IMR-90 (cell line): ENCODE measurements at places on chromosomes 7 and 10.

GRCh38 chr7:146875981-146876380 lies 759.4 kb downstream of the CNTNAP2 start:
- no peak for DNase-seq

- no peak for DNase-seq
Measured at GRCh38 chr10:111209692-111210091, 132.9 kb downstream of the ADRA2A start.

- no peak for DNase-seq
Measured at GRCh38 chr10:90130321-90131086, 429.1 kb downstream of the KIF20B start.

- DNase-seq: peak; percentile 94
Measured at GRCh38 chr10:88651101-88651551, 13.1 kb upstream of the LIPF start.

DNA sequence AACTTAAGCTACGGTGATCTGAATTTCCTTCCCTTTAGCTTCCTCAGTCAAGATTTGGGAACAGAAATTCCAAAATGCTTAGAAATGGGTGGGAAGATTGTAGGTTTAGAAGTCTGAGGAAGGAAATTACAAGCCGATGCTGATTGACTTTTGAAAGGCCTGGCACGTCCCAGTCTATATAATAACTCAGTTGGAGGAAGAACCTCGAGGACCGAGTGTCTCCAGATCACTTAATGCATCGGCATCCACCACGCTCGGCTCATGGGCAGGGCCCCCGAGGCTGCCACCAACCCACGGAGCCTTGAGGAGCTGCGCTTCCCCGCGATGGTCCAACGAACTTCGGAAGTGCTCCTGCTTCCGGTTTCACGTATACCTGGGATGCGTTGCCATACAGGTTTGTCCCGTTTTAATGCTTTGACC lies 10.4 kb upstream of the SP8 start:
- DNase-seq: no peak

GRCh38 chr10:13594641-13595040 lies 7.9 kb downstream of the PRPF18 start:
- DNase-seq: no peak

GRCh38 chr7:92415225-92415624 lies 32.1 kb upstream of the GATAD1 start:
- DNase-seq: peak; percentile 12

DNA sequence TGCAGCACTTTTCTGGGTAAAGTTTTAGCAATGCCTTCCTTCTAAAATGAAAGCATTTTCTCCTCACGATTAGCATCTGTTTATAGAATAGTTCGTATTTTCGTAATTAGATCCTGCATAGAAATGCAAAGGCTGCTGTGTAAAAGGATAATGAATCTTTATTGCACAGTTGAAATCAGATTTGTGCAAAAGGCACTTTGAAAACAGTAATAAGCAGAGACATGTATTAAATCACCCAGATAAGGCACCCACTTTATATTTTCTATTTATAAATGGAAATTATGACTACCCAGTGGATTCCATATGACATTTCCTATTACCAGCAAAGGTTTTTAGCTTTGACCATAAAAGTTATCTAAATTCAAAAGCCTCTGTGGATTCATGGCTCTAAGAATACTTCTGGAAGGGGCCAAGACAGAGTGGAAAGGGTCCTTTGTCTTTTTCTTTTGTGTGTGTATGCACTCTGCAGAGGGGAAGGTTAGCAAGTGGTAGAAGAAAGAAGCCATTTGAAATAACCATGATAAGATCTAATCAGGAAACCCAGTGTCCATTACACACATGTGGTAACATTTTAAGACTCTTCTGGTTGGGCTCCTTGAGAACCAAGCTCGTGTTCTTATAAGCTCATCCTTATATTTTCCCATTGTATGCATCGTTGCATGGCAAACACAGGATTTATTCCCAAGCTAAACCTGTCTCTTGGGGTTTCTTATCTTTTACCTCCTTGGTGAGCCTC lies 612.1 kb downstream of the AUTS2 start:
- no peak for DNase-seq

DNA sequence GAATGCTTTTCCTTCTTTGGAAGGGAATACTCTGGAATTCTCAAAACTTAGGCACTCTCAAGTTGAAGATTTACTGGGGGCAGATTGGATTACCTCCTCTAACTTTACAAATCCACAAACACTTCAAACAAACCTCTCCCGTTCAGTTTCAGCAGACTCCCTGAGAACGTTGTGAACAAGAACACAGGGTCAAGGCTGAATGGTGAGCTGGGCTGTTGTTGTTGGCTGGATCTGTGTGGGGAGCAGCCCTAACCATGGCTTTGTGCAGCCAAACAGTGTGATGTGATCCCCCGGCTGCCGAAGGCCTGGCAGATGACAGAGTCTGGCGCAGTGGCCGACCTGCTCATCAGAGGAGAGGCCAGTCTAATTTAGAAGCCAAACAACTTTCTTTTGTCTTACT lies 93.1 kb downstream of the BMPER start:
- DNase-seq: no peak

GRCh38 chr7:110170841-110171240 lies 920.1 kb upstream of the LRRN3 start:
- DNase-seq: peak; percentile 36

DNA sequence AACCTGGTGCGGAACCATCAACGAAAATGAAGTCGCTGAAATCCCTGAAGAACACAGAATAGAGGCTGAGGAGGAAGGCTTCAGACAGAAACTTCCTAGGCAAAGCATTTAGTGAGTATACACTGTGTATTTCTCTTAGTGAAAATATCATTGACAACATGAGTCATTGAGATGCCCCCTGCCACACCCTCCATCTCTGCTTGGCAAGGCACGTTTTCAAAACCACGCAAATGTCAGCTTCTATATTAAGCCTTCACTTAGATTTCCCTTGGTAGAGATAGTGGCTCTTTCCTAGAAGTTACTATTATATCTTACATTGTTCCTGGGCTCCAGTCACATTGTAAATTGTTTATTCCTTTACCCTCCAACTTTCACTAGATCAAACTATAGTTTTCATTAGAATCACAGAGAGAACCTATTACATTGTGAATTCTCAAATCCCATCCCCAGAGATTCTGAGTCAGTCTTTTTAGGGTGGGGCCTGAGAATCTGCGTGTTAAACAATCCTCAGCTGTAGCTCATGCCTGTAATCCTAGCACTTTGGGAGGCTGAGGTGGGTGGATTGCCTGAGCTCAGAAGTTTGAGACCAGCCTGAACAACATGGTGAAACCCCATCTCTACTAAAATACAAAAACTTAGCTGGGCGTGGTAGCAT lies 4.6 kb upstream of the SKAP2 start:
- peak; percentile 31 for DNase-seq

- DNase-seq: no peak
Measured at GRCh38 chr10:110781139-110781538, 90.6 kb upstream of the PDCD4 start.

DNA sequence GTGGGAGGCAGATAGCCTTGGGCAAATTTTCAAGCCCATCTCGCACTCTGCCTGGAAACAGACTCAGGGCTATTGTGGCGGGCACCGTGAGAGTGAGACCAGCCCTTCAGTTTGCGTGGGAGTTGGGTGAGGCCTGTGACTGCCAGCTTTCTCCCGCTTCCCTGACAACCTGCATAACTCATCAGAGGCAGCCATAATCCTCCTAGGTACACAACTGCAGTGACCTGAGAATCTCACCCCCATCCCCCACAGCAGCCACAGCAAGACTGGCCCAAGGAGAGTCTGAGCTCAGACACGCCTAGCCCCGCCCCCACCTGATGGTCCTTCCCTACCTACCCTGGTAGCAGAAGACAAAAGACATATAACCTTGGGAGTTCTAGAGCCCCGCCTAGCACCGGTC lies 275.4 kb downstream of the GRID1 start:
- no peak for DNase-seq

DNA sequence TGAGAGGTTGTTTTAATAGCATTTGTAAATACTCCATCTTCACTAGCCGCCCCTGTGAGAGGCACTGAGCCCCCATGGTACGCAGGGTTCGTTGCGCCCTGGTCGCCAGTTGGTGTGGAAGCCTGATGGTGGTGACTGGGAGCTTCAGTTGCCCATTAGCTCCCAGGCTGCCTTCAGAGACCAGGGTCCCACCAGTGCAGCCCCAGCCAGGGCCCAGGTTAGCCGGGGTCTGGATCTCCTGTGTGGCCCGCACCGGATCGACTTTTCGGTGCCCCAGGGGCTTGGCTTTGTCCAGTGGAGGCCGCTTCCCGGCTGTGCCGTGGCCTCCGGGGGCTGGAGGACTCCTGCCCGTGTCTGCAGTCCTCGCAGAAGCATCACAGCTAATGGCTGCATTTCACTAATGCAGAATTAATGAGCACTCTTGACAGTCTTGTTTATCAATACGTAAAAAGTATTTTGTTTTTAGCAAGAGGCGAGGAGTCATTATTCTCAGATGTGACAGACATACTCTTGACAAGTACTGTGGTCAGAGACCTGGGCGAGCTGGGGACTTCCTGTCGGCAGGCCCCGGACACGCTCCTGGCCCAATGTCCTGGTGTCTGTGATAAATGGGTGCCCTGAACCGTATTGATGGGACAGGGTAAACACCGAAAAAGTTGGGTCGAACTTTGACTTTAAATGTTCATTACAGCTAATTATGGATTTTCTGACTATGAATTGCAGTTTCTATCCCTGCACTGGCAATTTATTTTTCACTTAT lies 99.8 kb downstream of the NKX6-2 start:
- no peak for DNase-seq

DNA sequence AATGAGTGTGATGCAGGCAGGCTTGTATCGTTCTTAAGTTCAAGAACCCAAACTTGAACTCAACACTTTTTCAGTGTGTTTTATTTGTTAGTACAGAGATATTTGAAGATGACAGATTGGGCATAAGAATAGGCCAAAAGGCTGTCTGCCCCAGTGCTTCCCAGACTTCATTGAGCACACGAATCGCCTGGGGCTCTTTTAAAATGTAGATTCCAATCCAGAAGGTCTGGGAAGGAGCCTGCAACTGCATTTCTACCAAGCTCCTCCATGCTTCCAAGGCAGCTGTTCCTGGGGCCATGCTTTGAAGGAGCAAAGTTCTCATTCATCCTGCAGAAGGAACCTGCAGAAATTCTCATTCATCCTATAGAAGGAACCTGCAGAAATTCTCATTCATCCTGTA lies 114.5 kb upstream of the INSYN2A start:
- DNase-seq: no peak

- DNase-seq: no peak
Measured at GRCh38 chr10:99873846-99874245, 91.4 kb downstream of the ABCC2 start.

GRCh38 chr10:58582045-58582444 lies 69.4 kb downstream of the BICC1 start:
- peak; percentile 45 for DNase-seq

DNA sequence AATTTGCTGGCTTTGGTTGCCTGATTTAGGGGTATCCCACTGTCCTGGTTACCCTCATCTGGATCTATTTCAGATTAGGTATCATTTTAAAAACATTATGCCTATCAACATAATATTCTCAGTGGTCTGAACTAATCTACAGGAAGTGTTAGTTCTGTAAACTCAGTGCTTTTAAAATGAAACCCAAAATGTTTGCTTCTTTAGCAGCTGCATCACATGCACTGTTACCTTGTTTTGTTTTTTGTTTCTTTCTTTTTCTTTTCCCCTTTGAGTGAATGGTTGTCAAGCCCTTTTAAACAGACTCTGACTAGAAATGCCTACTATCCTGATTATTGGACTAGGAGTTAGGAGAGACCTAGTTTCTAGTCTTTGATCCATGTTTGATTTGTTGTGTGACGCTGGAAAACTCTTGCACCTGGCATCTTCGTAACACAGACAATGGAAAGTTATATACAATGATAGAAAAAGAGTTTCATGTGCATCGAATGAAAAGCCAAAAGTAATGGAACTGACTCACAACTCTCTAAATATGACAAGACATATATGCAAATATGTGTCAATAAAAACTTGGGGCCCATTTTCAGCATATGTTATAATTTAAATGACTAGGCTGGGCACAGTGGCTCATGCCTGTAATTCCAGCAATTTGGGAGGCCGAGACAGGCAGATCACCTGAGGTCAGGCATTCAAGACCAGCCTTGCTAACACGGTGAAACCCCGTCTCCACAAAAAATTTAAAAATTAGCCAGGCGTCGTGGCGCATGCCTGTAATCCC lies 52.3 kb upstream of the STRIP2 start:
- no peak for DNase-seq

GRCh38 chr10:95266674-95267095 lies 24.1 kb downstream of the PDLIM1 start:
- peak; percentile 88 for DNase-seq

DNA sequence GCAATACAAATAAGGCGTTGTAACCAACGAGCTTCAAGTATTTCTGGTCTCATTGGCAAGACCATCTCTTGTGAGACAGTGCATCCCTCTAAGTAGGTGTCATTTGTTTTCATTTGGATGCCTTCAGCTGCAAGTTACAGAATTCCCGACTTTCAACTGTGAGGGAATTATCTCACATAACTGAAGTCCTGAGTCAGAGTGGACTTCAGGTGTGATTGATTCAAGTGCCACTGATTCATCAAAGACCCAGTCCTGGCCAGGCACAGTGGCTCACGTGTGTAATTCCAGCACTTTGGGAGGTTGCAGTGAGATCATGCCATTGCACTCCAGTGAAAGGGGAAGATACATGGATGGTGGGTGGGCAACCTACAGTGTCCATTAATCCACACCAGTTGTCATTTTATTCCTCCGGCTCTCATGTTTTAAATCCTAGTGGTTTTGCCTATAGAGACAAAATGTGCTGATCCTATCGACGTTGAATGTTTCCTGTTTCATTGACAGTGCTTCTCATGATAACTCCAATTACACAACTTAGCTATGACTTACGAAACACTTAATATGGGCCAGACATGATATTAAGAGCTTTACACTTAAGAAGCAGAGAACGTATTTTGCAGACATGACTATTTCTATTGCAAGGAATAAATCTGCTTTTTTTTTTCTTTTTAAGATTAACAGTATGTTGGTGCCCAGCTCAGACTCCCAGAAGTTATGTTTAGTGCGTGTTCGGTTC lies 268.0 kb downstream of the FRMD4A start:
- peak; percentile 54 for DNase-seq
